ENCODE measurements at places on chromosomes 1 and 21.

DNA sequence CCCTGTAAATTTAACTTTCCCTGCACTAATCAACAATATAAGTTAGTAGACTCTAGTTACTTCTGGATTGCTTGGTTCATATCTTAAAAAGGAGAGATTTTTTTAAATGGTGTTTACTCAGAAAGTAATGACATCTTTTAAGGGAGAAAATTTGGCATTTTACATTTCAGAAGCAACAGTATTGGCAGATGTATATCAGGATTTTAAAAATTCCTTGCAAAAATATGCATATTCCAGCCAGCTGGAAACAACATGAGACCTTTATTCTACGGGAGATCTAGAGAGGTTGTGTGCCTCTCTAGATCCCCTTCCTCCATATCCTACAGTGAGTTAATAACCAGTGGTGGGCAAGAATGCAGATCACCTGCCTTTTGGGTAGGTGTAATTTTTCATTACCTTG lies 848.2 kb downstream of the USP25 start:
- no peak for DNase-seq

DNA sequence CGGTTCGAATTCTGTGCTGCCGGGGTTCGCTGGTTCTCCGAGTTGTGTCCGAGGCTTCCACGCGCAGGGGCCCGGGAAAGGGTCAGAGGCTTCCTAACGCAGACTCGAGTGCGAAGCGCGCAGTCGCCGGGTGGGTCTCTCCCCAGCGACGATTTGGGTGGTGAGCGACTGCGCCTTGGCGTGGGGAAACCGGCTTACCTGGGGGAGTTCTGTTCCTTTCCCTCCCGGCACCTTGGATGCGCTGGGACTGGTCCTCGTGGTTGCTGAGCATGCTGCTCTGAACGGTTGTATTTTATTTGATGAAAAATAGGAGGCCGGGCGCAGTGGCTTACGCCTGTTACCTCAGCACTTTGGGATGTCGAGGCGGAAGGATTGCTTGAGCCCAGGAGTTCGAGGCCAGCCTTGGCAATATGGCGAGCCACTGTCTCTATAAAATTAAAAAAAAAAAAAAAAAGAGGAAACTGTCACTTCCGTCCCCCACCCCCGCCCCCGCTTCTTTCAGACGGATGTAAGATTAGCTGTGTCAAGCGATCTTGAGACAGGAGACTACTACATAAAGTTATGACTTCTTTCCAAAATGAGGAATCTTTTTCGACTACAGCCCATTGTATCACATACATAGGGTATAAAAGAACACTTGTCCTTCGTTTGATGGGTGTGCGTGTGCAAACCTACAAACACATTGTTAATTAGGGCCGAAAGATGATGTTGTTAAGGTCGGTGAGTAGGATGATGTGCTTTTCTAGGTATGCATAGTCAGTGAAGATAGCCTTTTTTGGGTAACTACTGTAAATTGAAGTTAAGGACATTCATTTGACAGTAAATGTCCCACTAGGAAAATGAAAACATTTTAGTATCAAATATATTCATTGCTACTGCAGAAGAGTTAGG lies at the start of gene CCDC18:
Gene CCDC18, plus strand, starts transcription at position 2 of the 891 bp plus-strand sequence. CDS start 2,638 bp downstream, outside the sequence.
- DNase-seq, result peak; percentile 55

DNA sequence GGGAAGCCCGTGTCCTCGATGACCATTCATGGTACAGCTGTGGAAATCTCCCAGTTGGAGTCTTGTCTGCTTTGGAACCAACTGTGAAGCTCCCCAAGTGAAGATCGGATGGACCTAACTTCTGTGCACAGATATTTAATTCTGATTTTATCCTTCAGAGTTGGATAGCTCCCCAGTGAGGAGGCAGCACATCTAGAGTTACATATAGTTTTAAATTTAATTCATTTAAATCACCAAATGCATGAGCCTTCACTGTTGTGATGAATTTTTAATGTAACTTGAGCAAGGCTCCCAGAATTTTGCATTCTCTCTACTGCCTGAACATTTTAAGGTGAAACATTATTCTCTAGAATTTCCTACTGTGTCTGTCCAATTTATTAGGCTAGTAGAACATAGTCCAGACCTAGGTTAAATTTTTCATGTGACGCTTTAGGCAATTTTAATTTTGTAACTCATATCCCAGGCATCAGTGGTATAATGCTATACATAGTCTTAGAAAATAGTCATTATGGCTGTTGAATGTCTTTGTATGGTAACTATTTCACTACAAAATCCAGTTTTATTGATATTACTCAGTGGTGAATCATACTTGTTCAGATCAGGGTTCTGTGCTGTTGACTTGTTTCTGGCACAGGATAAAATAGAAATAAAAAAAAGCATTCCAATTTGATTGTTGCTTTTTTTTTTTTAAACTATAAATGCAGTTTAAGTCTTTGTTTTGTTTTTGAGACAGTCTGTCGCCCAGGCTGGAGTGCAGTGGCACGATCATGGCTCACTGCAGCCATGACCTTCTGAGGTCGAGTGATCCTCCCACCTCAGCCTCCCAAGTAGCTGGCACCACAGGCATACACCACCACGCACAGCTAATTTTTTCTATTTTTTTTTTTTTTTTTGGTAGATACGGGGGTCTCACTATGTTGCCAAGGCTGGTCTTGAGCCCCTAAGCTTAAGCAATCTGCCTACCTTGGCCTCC lies 66.9 kb downstream of the PRDM2 start:
- DNase-seq, result no peak

GRCh38 chr21:44020551-44020950 lies 8.4 kb downstream of the TRAPPC10 start:
- DNase-seq, result no peak

GRCh38 chr1:17462669-17463068 lies 23.2 kb upstream of the RCC2 start:
- no peak for DNase-seq

- peak; percentile 23 for DNase-seq
Observed at GRCh38 chr1:240234485-240235210, 143.0 kb downstream of the FMN2 start.

DNA sequence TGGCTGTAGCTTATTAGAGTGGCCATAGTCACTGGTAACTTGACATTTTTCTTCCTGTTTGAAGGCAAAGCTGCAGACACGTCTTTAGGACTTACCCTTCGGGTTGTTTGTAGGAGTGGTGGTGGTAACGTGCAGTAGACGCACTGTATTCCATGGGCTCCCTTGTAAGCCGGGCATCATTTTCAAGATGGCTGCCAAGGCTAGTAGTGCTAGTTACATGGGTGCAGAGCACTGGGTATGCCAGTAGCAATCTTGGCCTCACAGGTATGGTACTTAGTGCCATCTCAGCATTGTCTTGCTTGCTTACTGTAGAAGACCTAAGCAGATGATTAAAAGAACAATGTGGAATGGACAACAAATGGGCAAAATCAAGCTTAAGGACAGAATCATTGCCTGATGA lies 1.9 kb downstream of the YBX1 start:
- DNase-seq, result no peak

DNA sequence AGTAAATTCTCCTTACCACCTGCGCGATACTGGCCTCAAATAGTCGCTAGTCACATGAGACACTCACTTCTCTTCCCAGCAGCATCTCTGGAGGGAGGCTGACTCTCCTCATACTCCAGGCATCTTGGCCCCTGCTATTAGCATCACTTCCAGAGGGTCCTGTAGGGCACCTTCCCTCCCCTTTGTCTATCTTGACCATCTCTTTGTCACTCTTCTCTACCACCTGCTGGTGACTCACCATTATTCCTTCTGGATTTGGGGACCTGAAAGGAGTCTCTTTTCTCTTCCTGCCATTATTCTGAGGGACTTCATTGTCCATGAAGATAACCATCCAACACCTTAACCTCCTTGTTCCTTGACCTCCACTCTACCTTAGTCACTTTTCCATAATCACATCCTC lies 31.7 kb upstream of the GPR37L1 start:
- no peak for DNase-seq

- DNase-seq, result no peak
Observed at GRCh38 chr1:209624558-209625549, 27.4 kb downstream of the LAMB3 start.

- no peak for DNase-seq
Observed at GRCh38 chr1:169928438-169929209, 34.9 kb upstream of the SCYL3 start.

GRCh38 chr1:221488550-221488949 lies 253.3 kb downstream of the DUSP10 start:
- no peak for DNase-seq

- no peak for DNase-seq
Observed at GRCh38 chr1:182332261-182333060, 59.1 kb downstream of the GLUL start.
